Activated naive CD4-positive, alpha-beta T cell treated with anti-CD3 and anti-CD28 coated beads, Interleukin-2, amount 10 ng/mL, durations not matched to agents 7 days and 5 days (primary cell): ENCODE measurements at places on chromosomes 7 and 10.

DNA sequence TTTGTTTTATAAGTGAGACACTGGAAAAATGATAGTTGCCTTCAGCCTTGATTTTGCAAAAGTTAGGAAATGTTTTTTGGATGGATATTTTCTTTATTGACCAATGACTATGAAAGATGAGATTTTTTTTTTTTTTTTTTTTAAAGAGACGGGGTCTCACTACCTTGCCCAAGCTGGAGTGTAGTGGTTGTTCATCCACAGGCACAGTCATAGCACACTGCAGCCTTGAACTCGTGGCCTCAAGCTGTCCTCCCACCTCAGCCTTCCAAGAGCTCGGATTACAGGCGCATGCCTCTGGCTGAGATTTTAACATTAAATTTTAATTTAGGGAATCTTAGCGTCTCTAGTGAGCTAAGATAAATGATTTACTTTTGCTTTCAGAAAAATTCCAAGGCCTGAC is 66.2 kb downstream of the LOXL4 start:
- no peak for DNase-seq

DNA sequence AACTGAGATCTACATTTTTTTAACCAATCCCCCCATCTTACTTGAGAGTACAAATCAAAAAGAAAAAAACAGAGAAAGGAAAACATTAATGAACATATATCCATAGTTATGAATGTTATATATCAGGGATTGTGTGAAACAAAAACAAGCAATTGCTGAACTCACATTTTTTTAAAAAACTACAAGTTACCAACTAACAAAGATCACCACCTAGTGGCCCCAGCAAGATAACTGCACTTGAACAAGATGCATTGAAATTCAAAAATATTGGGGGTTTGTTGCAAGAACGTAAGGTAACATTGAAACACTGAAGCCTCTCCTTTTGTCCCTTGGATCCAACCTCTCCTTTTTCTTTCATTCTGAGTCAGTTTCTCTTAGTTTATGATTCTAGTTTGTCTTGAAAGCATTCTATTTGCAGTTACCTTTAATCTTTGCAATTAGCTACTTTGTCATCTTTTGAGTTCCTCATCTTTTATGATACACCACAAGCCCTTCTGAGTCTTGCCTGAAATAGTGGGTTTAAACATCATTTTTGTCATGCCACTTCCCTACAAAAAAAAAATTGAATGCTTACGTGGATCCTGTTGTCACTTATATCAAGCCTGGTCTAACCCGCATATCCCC is 87.3 kb upstream of the TES start:
- no peak for DNase-seq

- no peak for DNase-seq
These were observed 741.4 kb upstream of the VSTM2A start for GRCh38 chr7:53800746-53801145.

DNA sequence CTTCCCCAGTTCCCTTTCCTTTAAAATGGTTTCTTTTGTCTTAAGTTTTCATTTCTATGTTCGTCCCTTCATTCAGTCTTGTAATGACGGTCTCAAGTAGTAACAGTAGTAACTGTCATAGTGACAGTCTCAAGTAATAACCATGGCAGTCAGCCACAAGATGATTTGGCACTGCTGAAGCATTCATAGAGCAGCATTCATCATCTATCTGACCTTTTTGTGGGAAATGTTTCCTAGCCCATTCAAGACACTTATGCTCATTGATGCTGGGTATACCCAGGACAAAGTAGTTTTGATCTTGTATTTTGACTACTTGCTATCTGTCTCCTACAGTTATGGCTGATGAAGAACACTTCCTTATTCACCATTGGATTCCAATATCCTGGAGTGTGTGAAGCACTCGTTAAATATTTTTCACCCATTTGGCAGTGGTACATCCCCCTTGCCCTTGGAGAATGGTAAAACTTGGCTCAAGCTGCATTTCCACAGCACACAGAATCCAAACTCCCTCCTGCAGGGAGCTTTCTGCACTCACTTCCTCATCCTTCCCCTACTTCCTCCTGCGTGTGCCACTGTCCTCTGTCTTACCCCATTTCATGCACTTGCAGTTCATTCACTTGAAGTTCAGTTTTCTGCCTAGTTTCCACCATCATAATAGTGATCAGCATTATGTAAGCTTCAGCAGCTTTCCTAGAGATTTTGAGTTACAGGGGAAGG is 19.0 kb downstream of the GIMAP4 start:
- no peak for DNase-seq

DNA sequence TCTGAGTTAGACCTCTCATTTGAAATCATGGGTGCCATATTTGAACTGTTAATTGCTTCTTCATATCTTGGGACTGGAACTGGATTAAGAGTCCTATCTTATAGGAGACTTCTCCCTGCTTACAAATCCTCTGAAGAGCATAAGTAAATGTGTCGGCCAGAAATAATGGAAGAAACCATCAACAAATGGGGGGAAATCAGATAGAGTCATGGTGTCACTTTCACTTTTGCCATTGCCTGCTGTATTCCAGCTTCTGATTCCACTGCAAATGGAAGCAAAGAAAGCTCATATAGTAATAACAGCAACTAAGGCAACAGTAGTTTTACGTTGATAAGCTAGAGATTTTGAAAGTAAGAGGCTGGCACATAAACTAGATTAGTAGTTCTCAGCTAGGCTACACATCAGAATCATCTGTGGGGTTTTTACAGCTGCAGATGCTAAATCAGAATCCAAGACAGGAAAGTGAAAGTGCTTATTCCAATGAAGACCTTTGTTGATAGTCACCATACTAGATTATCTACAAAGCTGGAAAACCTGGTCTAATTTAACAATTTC is 12.3 kb upstream of the CRPPA start:
- no peak for DNase-seq

DNA sequence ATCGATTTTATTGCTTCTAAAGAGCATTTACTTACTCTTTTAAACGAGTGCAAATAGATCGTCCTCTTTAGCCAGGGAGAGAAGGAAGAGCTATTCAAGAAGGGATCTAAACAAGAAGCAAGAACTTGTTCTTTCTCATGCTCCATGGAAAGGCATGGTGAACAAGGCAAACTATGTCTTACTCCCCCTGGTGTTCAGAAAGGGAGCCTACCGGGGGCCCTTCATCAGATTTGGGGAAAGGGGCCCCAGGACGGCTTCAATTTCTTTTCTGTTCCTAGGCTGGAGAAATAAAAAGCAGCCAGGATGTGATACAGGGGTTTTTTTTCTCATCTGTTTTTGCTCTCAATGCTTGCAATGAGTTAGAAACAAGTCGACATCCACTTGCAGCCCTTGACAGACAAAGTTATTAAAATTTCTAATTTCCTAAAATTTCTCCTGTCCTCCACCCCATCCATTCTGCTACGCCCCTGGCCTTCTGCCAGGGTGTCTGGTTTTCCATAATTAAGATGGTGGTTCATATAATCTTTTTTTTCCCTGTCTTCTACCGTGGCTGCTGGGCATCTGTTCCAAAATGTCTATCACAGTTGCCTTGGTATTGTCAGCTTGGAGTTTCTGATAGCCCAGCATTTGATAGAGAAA is 214.4 kb downstream of the CREB5 start:
- DNase-seq: peak; percentile 31

DNA sequence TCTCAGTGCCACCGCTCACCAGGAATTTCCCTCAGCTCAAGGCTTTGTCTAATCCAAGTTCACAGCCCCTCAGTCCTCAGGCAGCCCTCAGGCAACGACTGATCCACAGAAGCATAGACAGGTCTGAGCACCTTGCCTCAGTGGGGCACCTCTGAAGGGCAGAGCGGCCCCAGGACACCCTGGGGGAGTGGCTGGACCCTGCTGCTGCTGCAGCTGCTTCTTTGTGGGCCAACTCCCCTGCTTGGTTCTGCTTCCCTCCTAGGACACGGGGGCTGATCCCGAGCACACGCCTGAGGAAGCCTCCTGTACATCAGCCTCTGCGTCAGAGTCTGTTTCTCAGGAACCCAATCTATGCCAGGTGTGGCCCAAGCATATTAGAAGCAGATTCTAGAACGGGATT is 16.2 kb downstream of the CUZD1 start:
- no peak for DNase-seq

- DNase-seq: no peak
These were observed 27.2 kb downstream of the INSIG1 start for GRCh38 chr7:155324918-155325235.

DNA sequence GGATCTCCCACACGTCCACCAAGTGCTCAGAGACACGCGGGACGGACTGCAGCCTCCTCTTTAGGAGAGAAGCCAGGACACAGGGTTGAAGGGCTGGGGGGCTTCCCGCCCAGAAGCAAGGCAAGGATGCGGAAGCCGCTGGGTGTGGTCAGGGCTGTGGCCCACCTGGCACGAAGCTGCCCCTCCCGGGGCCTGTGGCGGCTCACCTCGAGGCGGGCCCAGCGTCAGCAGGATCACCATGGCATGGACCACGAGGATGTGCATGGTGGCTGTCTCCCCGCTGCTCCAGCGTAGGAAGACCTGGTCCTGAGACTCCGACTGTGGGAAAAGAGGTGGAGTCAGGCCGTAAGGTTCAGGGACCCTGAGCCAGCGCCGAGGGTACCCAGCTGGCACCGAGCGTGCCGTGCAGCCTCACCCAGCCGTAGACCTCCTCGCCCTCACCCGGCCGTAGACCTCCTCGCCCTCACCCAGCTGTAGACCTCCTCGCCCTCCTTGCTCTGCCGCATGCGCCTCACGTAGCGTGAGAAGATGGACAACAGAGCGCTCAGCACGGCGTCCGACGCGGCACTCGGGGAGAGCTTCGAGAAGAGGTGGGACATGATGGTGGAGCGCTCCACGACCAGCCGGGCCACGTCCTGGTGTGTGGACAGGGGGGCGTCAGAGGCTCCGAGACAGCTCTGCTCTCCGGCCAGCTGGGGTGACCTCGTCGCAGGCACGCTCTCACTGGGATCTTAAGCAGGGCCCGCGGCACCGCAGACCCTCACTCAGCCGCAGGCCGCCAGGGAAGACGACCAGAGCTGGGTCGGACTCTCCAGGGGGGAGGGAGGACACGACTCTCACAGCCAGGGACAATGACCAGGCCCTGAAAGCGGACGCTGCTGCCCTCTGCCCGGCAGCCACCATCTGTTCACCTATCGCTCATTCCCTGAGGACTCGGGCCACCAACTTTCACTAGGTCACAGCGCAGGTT is 20.4 kb downstream of the INTS1 start:
- no peak for DNase-seq

GRCh38 chr10:13567030-13567429 is 19.7 kb upstream of the PRPF18 start:
- DNase-seq: no peak

DNA sequence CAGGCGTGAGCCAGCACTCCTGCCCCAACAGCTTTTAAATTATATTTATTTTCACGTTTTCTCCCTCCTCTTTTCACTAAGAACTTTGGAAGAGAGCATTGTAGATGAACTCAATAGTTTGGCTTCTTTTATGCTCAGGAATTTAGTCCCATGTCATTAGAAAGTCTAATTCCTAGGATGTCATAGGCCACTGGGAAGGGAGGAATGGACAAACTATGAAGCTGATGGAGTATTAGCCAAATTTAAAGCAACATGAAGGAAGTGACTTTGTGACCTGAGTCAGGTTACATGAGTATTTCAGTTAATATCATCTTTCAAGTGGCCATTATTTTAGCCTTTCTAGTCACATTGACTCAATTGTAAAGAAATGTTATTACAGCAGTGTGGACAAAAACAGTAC is 18.0 kb upstream of the OPN4 start:
- no peak for DNase-seq

DNA sequence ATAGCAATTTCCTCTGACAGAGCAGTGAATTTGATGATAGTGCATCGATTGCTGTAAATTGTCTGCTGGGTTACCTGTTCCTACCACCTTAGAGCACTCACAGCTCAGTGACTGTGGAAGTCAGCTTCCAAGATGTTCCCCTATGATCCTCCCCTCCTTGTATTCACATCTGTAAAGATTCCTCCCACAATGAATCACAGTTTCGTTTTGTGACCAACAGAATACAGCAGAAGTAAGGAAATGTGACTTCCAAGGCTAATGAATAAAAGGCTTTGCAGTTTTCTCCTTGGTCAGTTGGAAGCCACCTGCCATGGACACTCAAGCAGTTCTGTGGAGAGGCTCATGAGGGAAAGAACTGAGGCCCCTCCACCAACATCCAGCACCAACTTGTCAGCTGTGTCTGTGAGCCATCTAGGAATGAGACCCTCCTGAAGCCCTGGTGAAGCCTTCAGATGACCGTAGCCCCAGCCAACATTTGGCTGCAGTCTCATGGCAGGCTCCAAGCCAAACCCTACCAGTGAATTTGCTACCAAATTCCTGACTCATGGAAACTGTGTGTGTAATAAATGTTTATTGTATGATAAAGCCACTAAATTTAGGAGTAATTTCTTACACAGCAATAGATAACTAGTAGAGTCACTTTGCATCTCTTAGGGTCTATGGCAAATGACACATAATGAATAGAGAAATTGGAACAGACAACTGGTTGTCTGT is 309.5 kb upstream of the NPVF start:
- no peak for DNase-seq

DNA sequence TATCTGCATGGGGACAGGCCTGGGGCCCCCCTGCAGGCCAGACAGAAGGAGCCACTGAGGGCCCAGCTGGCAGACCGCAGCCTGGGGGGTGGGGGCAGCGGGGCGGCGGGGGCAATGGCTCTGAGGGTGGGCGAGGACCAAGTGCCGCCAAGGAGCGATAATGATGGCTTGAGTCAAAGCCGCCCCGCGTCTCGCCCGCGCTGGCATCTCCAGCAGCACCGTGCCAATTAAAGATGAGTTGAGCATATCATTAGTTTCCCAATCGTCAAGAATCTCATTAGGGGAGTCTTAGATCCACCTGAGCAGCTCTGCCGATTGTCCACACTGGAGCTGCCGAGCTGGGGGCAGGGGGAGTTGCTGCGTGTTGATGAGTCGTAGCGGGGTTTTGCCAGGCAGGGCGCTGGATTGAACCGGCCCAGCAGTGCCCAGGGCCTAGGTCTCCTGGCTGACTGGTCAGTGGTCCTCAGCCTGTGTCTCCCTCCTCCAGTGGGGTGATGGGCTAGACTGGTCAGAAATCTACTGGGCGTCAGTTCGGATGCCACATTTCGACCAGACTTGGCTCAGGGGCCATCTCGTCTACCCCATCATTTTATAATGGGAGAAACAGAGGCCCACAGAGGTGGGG is 41.0 kb upstream of the PSMG3 start:
- no peak for DNase-seq

- no peak for DNase-seq
These were observed 2.8 kb downstream of the PDGFA start for GRCh38 chr7:516606-517456.

- no peak for DNase-seq
These were observed 54.8 kb upstream of the TNKS2 start for GRCh38 chr10:91743465-91743864.

- no peak for DNase-seq
These were observed 144.2 kb upstream of the RNF32 start for GRCh38 chr7:156496363-156496769.

GRCh38 chr10:78656417-78657162 is 412.2 kb upstream of the ZMIZ1 start:
- DNase-seq: no peak
